ENCODE measurements at places on chromosomes 11 and 22.

GRCh38 chr11:1502954-1503707, 16.6 kb upstream of the MOB2 start:
- no peak for DNase-seq

DNA sequence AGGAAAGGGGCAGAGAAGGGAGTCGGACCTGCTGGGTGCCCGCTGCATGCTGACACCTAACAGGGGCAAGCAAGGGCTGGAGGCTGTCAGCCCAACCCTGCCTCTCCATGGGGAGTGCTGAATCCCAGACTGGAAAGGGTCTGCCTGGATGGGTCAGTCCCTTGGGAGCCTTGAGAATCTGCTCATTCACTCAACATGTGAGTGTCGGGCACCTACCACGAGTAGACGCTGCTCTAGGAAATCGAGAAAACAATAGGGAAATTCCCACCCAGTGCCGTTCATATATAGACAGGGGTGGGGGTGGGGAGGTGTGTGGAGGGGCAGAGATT, 4.4 kb upstream of the CTSD start:
- DNase-seq, result no peak

GRCh38 chr11:15228331-15228849, 113.7 kb downstream of the INSC start:
- no peak for DNase-seq

DNA sequence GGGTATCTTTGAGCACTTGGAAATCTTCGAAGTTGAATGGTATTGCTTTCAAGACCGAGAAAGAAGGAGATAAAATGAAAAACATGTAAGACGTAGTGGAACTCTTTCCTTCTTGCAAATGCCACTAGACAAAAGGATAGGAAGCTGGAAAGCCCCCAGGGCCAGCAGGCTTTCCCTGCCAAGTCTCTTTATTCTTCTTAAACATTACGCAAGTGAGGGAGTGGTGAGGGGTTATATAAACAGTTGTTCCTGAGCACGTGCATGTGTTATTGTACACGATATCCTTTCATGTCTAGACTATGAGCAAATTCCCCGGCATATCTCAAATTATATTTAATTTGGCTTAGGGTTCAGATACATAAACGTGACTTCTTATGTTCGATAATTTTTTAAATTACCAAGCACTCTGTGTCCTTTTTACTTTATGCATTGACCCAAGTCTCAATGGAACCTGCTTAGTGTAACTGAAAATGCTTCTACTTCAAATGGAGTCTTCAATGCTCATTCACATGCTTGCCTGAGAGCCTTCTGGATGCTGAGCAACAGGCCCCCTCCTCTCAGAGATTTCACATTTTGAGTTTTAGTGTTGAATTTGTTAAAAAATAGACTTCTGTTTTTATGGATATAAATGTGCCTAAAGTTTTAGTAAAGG, 59.0 kb downstream of the PPP2R1B start:
- no peak for DNase-seq

DNA sequence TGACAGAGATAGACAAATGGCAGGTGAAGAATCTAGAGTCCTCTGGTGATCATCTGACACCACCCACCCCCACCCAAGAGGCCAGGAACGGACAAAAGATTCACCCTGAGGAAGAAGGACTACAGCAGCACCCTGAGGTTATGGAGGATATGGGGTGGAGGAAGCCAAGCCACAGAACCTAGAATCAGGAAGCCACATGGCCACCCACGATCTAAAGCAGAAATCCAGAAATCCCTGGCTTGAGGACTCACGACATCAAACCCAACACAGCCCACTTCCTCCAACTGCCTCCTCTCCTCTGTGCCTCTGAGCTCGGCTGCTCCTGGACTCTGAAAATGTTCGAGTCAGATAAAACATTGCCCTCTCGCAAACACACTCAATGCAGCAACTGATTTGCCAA, 364.3 kb downstream of the SHANK2 start:
- no peak for DNase-seq

DNA sequence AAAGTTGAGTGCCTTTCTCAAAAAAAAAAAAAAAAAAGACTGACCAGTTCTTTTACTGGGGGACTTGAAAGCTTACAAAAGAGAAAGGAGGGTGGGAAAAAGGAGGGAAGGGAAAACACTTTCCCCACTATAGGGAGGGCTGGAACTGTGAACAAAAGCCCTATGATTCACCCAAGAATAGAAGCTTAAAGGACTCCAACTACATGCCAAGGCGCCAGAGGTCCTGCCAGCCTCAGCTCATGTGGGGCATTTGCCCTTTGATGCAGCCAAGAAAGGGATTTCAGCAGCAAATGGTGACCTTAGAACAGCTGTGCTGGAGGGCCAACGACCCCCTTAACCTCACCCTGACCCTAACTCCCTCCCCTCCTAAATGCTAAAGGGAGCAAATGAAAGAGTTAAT, 160.0 kb downstream of the NTM start:
- DNase-seq, result no peak

DNA sequence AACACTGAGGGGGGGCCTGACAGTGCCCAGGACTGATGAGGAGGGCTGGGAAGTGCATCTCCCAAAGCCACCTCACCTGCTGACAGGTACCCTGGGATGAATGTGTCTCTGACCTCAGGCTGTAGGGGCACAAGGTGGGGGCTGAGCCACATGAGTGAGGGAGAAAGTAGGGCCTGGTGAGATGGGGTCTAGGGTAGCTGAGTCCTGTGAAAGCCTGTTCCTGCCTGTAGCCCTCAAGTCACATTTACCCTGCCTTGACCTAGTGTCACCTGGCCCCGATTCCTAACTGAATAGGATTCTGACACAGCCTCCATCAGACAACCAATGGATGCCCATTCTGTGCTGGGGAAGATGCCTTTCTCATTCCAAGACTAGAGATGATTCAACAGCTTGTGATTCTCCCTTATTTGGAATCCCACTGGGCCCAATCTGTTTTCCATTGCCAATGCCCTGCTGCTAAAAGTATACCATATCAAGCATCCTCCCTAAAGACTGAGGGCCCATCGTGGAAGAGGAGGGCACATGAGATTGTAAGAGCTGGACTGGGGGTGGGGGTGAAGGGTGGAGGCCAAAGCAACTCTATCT, 11.1 kb upstream of the RFPL1 start:
- no peak for DNase-seq

GRCh38 chr22:48098921-48099245, 1336.4 kb downstream of the TBC1D22A start:
- DNase-seq, result no peak

GRCh38 chr11:57311109-57311936, 13.4 kb downstream of the TNKS1BP1 start:
- peak; percentile 27 for DNase-seq

GRCh38 chr11:73177778-73178539, 35.8 kb upstream of the FCHSD2 start:
- DNase-seq, result peak; percentile 58

DNA sequence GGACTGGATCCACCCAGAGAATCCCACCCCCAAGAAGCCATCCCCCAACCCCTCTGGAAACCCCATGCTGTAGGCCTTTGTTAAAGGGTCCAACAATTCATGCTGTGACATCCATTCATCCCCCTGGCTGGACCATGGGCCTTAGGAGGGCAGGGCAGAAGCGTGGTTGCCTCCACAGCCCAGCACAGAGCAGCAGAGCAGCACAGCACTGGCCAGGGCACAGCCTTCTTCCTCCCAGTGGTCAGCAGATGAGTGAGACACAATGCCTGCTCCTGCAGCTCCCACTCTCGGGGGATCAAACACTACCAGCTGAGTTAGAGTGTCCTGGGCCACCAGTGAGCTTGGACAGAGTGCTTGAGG, 84.5 kb upstream of the LINC01488 start:
- no peak for DNase-seq

GRCh38 chr11:59158206-59159068, 13.5 kb upstream of the DTX4 start:
- no peak for DNase-seq

GRCh38 chr11:16862726-16863125, 124.3 kb downstream of the C11orf58 start:
- no peak for DNase-seq

- no peak for DNase-seq
Observed at GRCh38 chr22:27139935-27140511, 482.6 kb downstream of the MIAT start.

GRCh38 chr11:118735203-118735602, 55.8 kb upstream of the TREH start:
- DNase-seq, result no peak

- no peak for DNase-seq
Observed at GRCh38 chr11:68965901-68966853, 14.6 kb downstream of the MRGPRD start.

- no peak for DNase-seq
Observed at GRCh38 chr22:26993886-26994285, 336.5 kb downstream of the MIAT start.

DNA sequence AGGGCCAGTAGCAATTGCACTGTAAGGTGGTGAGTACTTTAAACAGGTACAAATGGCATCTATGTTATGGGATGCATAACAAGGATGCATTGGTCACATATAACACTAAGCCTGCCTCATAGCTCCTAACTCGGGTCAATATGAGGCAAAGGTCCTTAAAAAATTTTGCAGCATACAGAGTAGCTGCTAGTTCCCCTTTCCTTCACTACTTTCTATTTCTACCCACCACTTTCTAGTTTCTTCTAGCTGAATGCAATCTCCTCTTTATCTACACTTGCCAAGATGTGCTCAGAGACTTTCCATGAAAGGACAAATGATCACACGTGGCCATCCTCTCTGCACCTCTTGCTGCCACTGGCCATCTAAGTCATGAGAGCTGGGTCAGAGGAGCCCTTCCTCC, 9.8 kb downstream of the OR51F2 start:
- no peak for DNase-seq

DNA sequence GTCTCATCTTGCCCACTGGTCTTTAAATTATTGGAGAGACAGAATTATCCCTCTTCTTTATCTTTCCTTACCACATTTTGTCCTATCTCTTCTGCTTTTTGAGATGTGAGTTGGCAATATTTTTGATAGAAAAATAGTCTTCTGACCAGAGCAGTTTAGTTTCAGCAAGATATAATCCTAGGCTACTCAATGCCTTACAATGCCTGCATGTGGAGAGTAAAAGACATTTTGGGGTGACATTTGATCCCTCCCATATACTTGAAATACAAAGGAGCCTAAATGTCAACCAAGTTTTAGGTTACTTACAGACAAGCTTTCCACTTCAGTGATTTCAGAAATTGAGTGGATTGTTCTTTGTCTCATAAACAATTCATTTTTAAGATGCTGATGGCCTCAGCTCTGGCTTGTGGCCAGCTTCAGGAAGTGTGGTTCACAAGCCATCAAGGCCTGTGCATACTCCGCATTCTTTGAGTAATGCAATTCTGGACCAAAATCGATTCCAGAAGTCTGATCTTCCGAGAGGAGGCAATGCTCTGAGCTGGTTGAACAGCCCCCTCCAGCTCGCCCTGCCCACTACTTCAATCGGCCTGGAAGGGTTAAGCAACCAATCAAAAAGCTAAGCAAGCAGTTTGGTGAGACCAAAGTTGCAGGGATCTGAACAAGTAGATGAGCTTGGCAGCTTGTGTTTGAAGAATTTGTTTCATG, 274.4 kb downstream of the BLID start:
- DNase-seq, result no peak

DNA sequence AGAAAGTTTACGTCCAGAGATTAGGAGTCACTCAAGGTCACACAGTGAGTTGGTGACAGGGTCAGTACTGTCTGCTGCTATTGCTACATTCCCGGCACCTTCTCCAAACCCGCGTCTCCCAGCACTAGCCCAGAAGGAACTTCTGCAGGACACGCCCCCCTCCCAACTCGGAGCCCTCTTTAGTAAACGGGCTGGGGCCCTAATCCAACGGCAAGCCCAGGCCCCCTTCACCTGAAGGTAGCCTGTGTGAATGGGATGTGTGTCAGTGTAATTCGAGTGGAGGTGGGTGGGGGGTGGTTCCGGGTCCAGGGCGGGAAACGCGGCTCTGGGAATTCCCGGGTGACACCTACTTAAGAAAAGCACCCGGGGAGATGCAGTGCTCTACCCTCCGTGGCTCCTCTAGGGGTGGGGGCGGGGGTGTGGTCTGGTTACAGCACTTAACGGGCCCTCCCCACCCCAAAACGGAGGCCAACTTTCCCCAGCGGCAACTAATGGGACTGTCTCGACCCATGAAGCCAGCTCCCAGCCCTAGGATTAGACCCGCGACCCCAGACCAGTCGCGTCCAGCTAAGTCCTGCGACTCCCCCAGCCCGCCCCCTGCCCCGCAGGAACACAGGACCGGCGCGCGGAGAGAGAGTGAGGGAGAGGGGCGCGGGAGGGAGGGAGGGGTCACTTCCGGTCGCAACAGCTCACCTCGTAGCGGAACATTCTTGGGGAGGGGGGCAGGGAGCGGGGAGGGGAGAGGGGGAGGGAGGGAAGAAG, 468 bp downstream of the PATL1 start:
- DNase-seq, result peak; percentile 69

DNA sequence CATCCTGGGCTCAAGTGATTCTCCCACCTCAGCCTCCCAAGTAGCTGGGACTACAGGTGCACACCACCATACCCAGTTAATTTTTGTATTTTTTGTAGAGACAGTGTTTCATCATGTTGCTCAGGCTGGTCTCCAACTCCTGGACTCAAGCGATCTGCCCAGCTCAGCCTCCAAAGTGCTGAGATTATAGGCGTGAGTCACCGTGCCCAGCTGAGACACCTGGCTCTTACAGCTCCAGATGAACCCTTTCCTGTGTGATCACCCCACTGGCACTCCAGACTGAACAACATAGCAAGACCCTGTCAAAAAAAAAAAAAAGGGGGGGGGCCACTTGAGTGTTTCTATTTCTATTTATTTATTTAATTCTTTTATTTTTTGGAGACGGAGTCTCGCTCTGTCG, 1.0 kb upstream of the ADSL start:
- no peak for DNase-seq

DNA sequence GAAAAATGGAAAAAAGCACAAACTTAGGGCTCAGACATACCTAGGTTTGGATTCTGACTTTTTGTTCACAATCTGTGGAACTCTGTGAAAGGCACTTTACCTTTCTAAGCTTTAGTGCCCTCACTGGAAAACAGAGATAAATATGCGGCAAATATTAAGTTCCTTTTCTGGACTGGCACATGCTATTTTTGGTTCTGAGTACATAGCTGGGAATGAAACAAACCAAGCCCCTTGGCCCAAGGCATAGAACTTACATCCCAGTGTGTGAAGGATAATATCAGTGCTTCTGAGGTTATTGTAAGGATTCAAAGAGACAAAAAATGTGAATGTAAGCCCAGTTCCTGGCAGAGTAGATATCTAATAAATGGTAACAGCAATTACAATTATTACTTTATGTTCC, 227.5 kb downstream of the ADAMTS15 start:
- no peak for DNase-seq

Measured in stimulated activated CD8-positive, alpha-beta memory T cell treated with anti-CD3 and anti-CD28 coated beads, Interleukin-15, amount 100 ng/mL, for 4 hours (primary cell).